MG63 (cell line): ENCODE measurements at places on chromosomes 12 and 14. TPM values are rescaled to one million over a fixed set of nuclear protein-coding genes. Genes with fewer than 3 reads are reported as not detected.

DNA sequence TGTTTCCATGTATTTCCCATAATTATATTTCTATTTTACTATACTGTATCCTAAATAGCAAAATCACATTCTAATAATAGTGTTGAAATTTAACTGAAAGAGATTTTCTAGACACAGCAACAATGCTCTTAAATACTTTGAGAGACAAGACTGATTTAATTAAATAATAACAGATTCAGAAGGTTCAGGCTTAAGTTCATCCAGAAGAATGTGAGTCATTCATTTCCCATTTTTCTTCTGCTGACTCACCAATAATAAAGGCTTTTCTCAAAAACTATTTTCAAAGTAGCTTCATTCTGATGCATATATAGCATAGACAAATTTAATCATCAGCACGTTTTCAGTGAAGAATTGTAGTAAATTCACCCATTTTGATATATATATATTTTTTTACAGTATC lies 481.4 kb downstream of the MDGA2 start:
- no peak for DNase-seq

DNA sequence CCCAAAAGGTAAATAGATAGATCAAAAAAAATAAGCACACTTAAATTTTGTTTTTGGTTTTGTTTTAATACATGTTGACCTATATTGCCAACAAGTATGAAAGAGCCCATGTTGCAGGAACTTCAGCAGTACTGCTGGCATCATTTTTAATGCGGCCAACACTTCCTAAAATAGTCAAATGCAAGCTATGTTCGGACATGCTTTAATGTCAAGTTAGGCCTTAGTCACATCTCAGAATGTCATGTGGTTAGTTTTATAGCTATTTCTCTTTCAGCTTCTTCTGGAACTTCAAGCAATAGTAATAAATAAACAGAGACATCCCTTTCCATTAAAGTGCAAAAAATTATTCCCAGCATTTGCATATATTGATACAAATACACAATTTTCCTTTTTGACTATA lies 153.4 kb downstream of the PIK3C2G start:
- DNase-seq, result no peak

- DNase-seq, result no peak
Measured at GRCh38 chr14:61663312-61663979, 31.9 kb upstream of the HIF1A start.

- peak; percentile 13 for DNase-seq
Measured at GRCh38 chr14:65103150-65103760, 938 bp upstream of the MAX start.

DNA sequence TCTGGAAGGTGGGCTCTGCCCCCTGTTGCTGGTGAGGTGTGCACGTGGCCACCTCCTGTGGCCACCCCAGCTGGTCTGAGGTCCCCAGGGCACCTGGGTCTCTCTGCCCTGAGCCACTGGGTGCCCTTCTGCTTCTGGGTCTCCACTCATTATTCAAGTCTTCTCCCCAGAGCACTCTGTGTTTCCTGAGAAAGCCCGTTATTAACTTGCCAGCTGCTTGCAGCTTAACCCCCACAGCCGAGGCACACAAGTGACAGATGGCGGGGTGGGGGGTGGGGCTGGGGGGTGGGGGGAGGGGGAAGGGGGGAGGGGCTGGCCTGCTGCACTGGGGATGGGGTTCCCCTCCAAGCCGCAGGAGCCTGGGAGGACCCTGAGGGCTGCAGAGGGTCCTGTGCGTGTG lies 40.5 kb downstream of the FBRSL1 start:
- no peak for DNase-seq

- no peak for DNase-seq
Measured at GRCh38 chr12:14157088-14157747, 175.8 kb upstream of the GRIN2B start.

DNA sequence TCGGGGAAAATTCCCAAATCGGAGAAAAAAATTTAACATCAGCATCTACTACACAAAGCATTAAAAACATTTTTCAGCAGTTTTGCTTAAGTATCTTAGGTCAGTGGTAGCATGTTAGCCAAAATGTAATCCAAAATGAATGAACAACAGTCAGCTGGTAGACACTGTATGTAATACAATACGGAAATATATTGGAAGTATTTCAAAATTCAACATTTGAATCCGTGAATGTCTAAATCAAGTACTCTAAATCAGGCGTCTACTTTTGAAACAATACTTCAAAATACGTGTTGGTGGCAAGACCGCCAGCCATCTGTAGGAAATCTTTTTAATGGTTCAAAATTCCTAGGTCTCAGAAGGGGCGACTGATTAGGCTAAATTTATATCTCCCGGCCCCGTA lies 1.1 kb downstream of the SCAF11 start:
- DNase-seq, result no peak

GRCh38 chr12:23211384-23212320 lies 586.7 kb downstream of the ETNK1 start:
- no peak for DNase-seq

- no peak for DNase-seq
Measured at GRCh38 chr12:59887178-59887577, 291.3 kb downstream of the SLC16A7 start.

DNA sequence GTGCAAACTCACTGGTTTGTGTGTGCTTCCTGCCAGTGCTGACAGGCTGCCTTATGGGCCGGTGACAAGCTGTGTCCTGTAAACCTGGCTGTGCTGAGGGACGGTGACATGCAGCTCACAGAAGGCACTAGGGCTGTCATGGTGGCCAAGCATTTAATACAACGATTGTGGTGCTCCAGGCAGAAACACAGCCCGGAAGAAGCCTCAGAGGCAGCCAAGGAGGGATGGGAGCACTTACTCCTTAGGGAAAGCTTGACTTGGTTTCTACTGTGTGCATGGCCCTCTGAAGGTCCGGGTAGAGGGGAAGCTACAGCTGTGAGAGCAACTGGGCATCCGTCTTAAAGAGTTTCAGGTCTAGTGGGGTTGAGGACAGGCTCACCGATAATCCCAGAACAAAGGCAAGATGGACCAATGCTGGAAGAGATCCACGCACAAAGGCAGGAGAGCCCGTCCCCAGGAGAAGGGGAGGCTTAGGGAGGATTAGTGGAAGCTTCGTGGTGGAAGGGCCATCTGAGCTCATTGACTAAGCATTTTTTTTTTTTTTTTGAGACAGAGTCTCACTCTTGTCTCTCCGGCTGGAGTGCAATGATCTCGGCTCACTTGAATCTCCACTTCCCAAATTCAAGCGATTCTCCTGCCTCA lies 10.7 kb upstream of the MCRS1 start:
- DNase-seq, result no peak

- DNase-seq, result no peak
Measured at GRCh38 chr14:36320897-36321381, 502 bp upstream of the MBIP start.

SCNN1A gene
- 0.07 and 0.66 TPM in 2 replicates for total RNA-seq

IFNG-AS1 gene
- total RNA-seq, result not detected in 2 replicates

OR4N5 gene
- not detected in 2 replicates for total RNA-seq

C12orf60 gene
- 0.42 and 2.2 TPM in 2 replicates for total RNA-seq

RALGAPA1 gene
- total RNA-seq, result 5.9 and 9.8 TPM in 2 replicates

GZMH gene
- not detected in 2 replicates for total RNA-seq

RNASE7 gene
- not detected in 2 replicates for total RNA-seq
